ENCODE measurements at places on chromosomes 6 and 20. TPM values are rescaled to one million over a fixed set of nuclear protein-coding genes. Genes with fewer than 3 reads are reported as not detected.
A peak's percentile ranks its signal among the peaks of the same experiment; 100 is the strongest.

Gene NFATC2
- 65.0 TPM for total RNA-seq

Gene GPR63
- total RNA-seq = 2.7 TPM

Gene ULBP1
- 0.49 TPM for total RNA-seq

Gene MEP1A
- not detected for total RNA-seq

Gene TREML2
- 3.5 TPM for total RNA-seq

Gene TBC1D22B
- 17.2 TPM for total RNA-seq

- no peak for DNase-seq
Measured at GRCh38 chr6:69875715-69876114, 9.4 kb downstream of the COL19A1 start.

GRCh38 chr20:31823360-31824124 lies 4.4 kb downstream of the MYLK2 start:
- peak; percentile 56 for DNase-seq

GRCh38 chr6:144189351-144189750 lies 39.0 kb downstream of the STX11 start:
- DNase-seq = no peak

- no peak for DNase-seq
Measured at GRCh38 chr6:129498541-129498940, 211.4 kb downstream of the ARHGAP18 start.

- no peak for DNase-seq
Measured at GRCh38 chr6:30002871-30003270, 58.2 kb upstream of the POLR1H start.

GRCh38 chr6:128112494-128112893 lies 211.6 kb upstream of the THEMIS start:
- no peak for DNase-seq

DNA sequence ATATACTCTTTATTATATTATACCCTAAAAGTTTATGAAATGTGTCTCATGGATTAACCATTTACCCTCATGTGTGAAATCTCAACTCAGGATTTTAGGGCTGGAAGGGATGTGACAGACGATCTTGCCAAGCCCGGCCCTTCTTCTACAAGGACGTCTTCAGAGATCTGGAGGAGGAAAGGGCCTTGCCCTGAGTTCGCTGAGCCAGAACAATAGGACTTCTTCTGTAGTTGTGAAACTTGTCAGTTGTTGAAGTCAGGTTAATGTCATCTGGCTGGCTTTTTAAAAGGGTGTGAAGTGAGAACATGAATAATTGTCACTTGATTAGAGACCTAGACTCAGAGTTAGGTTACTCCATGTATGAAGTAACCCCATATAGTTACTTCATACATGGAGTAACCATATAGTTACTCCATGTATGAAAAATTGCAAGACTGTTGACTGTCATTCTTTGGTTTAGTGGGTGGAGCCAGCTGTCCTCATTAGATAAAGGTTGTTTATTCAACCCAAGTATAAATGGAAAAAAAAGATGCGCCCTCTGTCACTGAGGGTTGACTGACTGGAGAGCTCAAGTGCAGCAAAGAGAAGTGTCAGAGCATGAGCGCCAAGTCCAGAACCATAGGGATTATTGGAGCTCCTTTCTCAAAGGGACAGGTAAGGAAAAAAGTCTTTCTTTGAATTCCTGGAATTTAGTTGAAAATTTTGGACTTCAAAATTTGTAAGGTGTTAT lies at the start of gene ARG1:
Gene ARG1, plus strand, starts transcription at position 541 of the 730 bp plus-strand sequence. Its CDS starts 57 bp downstream, at position 598.
- no peak for DNase-seq

GRCh38 chr6:46948699-46949098 lies 27.0 kb upstream of the ADGRF5 start:
- DNase-seq = no peak

DNA sequence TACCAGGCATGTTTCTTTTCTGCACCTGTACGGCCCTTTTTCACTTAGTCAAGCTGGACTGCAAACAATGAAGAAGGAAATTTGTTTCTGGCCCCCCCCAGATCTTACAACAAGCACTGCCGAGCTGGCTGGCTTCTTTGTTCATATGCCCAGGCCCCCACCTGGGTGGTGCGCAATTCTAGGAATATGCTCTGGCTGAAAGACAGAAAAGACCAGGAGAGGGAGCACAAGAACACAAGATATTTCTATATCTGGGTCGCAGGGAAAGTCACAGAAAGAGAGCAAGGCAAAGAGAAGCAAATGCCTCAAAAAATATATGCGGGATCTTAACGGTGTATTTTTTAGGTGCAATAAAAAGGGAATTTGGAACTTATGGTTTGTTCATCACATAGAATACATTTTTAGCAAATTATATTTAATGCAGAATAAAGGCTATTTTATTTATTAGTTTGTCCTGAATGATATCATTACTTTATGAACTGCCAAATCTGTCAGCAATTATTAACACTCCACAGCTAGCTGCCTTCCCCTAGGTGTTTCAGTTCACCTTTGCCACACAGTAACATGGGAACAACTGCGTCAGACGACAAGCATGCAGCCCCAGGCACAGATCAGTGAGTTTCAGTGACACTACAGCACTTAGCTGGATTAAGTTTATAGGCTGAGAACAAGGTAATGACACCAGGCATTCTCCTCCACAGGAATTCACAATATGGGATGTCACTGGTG lies 76.5 kb downstream of the GJA10 start:
- peak; percentile 73 for DNase-seq

- DNase-seq = no peak
Measured at GRCh38 chr20:49843139-49843538, 30.5 kb downstream of the SLC9A8 start.

Measured in activated CD4-positive, alpha-beta T cell treated with anti-CD3 and anti-CD28 coated beads, Interleukin-2, amount 10 ng/mL, durations not matched to agents 24 days and 14 days (primary cell).